ENCODE measurements at places on chromosomes 2 and 18.
A peak's percentile ranks its signal among the peaks of the same experiment; 100 is the strongest.

- peak; percentile 97 for DNase-seq
Measured at GRCh38 chr18:79588636-79589481, 90.7 kb upstream of the CTDP1 start.

GRCh38 chr2:237488901-237489860 is 2.1 kb downstream of the MLPH start:
- DNase-seq: no peak

- no peak for DNase-seq
Measured at GRCh38 chr2:68860111-68860510, 11.1 kb downstream of the BMP10 start.

- no peak for DNase-seq
Measured at GRCh38 chr2:16973586-16974286, 308.1 kb upstream of the CYRIA start.

All from posterior vena cava (tissue), 2 donors.